Neural progenitor cell (in vitro differentiated cells): ENCODE measurements at places on chromosomes 3 and 15. TPM values are rescaled to one million over a fixed set of nuclear protein-coding genes. Genes with fewer than 3 reads are reported as not detected.

DNA sequence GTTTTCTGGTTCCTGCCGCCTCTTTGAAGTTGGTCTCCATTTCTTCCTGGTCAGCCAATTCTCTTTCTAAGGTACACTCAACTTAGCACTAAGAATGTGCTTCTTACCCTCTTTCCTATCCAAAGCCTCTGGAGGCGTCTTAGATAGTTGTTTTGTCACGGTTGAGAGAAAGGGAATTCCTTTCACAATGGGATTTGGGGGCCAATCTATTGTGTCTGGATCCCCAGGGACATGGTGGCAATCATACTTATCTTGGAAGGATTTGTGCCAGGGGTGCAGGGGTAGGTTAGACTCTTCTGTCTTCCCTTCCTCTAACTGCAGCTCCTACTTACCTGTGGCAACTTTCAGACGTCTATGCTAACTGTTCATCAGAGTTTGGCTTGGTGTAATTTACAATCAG lies 287.1 kb downstream of the SOX2 start:
- no peak overlapping the region for H3K27ac ChIP-seq
- no peaks in the 10 kb centered on the region for H3K27me3 ChIP-seq
- peak overlapping the region; percentile 5 for H3K4me3 ChIP-seq
- DNase-seq: peak; percentile 76
- no peaks in the 10 kb centered on the region for H3K36me3 ChIP-seq
- H3K4me1 ChIP-seq: peaks cover 40% of the 10 kb centered on the region

GRCh38 chr3:24160424-24161095 lies 215.5 kb downstream of the NR1D2 start:
- peaks cover 7% of the 10 kb centered on the region for H3K4me1 ChIP-seq
- no peaks in the 10 kb centered on the region for H3K36me3 ChIP-seq
- no peak overlapping the region for H3K4me3 ChIP-seq
- peak; percentile 59 for DNase-seq

IL17RD gene
- 26.1 and 33.6 TPM in 2 replicates for total RNA-seq

BCL2A1 gene
- not detected in 2 replicates for total RNA-seq

DNA sequence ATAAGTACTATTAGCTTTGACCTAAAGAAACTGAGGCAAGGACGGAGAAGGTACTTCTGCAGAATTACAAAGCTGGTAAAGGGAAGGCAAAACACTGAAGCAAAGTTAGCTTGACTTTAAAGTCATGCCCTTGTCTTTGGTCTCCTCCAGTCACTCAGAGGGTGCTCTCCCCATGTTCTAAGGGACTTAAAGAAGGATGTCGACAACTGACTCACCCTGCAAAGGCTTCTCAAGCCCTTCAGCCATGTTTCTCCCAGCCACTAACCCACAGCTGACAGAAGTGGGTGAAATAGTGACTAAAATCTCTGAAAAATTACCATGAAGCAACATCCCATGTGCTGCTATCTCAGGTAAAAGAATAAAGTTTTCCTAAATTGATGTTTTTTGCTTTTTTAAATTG lies 46.4 kb downstream of the SUCLG2 start:
- peaks cover under 1% of the 10 kb centered on the region for H3K4me1 ChIP-seq
- H3K36me3 ChIP-seq: no peaks in the 10 kb centered on the region
- no peaks in the 10 kb centered on the region for H3K27me3 ChIP-seq
- H3K27ac ChIP-seq: no peak overlapping the region

- H3K36me3 ChIP-seq: no peaks in the 10 kb centered on the region
- DNase-seq: no peak
- peaks cover 4% of the 10 kb centered on the region for H3K4me1 ChIP-seq
- peaks cover 8% of the 10 kb centered on the region for H3K27me3 ChIP-seq
- no peak overlapping the region for H3K27ac ChIP-seq
- no peak overlapping the region for H3K4me3 ChIP-seq
Measured at GRCh38 chr15:72785432-72785831, 1.9 kb upstream of the ADPGK start.

DNA sequence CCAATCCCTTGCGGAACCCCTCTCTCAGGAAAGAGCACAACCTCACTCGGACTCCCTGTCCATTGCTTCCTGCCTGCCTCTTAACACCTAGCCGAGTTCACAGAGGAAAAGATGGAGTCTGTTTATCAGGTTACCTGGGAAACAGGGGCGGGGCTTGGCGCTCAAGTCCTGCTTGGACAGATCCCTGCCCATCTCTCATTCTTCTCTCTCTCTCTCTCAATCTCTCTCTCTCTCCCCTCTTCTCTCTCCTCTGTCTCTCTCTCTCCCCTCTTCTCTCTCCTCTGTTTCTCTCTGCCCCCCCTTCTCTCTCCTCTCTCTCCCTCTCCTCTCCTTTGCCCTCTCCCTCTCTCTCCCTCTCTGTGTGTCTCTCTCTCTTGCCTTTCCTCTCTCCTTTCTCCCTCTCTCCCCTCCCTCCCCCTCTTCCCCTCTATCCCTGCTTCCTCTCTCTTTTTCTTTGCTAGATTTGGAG lies at the start of gene EFHB:
TSS of gene EFHB (minus strand) at position 120 of the 469 bp plus-strand sequence. CDS start 199 bp downstream, outside the sequence.
- H3K4me1 ChIP-seq: peaks cover 6% of the 10 kb centered on the region
- peak; percentile 86 for DNase-seq
- no peak within 1 kb of the TSS for H3K27ac ChIP-seq
- H3K36me3 ChIP-seq: no peaks in the 10 kb centered on the region
